Stimulated activated naive CD8-positive, alpha-beta T cell treated with anti-CD3 and anti-CD28 coated beads, Interleukin-15, amount 100 ng/mL, for 72 hours (primary cell): ENCODE measurements at places on chromosomes 12 and 14.
A peak's percentile ranks its signal among the peaks of the same experiment; 100 is the strongest.

DNA sequence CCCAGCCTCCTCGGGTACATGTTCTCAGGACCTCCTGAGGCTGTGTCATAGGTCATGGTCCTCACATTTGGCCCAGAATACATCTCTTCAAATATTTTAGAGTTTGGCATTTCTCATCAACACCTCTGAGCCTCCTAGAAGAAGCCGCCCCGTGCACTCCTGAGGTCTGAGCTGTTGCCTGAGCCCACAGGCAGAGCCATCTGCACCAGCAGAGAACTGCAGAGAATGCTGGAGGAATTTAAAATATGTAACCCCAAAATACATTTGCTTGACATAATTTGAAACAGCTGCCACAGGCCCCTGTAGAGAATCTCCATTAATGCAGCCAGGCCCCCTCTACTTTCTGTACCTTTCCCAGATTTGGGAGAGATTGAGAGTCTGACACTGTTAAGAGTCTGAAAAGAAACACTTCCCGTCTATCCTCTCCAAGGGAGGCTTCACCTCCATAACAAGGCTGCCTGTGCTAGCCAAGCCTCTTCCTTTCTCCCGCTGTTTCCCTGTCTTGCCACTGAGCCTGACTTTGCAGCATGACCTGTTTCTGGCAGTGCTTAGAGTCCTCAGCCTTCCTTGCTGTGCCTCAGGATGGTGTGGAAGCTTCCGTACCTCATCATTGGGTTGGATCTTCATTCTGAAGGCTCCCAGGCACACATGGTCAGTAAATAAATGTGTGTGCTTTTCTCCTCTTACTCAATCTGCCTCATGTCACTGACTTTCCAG, 95.4 kb upstream of the SFSWAP start:
- no peak for DNase-seq

GRCh38 chr12:77549383-77550128, 281.1 kb upstream of the NAV3 start:
- no peak for DNase-seq

DNA sequence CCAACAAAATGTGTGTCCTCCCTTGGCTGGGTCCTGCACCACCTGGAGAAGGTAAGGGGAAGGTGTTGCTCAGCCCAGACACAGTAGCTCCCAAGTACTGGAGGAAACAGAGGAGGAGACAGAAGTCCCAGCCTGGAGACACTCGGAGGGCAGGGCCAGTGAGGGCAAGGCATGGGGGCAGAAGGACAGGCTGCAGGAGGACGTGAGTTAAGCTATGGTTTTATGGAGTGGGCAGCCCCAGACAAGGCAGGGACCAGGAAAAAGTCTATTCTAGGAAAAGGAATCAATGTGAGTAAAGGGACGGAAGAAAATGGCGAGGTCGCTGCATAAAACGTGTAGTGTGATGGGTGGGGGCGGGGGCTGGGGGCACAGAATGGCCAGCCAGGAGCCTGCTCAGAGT, 210.1 kb upstream of the DIO3 start:
- DNase-seq: no peak

DNA sequence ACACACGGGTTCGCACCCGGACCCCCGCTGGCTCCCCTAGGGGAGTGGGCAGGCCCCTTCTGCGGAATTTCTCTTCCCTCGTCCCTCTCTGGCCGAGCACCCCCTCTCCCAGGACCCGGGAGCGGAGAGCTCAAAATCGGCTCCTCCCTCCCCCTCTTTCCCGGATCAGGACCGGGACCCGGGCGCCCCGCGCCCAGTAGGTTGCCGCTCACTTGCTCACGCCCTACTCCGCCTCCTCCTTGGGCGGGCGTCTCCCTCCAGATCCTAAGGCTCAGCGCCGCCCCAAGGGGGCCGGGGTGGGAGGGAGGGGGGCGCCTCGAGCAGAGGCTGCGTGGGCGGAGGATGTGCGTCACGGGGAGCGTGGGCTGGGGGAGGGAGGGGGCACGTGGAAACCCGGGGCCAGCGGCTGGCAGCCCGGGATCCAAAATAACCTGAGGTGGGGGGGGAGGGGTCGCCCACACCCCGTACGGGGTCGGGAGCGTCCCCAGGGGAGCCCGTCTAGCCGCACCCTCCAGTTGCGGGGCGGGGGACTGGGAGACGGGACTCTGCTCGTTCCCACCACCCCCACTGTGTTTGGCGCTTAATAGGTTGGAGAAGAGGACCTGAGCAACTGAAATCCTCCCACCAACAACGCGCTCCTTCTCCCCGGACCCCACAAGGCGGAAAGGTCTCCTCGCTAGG, 1.8 kb upstream of the NAB2 start:
- DNase-seq: peak; percentile 90

GRCh38 chr14:59055439-59056045, 132.9 kb upstream of the DAAM1 start:
- DNase-seq: peak; percentile 12

GRCh38 chr14:100537446-100538350, 49.5 kb downstream of the BEGAIN start:
- no peak for DNase-seq

DNA sequence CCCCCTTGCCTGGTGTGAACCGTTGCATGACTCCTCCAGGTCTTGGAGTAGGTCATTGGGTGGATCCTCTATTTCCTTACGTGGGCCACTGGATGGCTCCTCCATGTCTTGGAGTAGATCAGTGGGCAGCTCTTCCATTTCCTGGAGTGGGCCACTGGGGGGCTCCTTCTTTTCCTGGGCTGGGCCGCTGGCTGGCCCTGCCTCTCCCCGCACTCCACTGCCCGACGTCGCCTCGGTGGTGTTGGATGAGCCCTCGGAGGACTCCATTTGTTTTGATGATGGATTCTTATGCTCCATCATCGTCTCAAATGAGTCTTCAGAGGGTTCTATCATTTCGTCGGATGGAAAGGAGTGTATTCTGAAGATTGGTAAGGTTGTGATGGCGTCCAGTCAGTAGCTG, 19.1 kb downstream of the RTL1 start:
- DNase-seq: no peak

DNA sequence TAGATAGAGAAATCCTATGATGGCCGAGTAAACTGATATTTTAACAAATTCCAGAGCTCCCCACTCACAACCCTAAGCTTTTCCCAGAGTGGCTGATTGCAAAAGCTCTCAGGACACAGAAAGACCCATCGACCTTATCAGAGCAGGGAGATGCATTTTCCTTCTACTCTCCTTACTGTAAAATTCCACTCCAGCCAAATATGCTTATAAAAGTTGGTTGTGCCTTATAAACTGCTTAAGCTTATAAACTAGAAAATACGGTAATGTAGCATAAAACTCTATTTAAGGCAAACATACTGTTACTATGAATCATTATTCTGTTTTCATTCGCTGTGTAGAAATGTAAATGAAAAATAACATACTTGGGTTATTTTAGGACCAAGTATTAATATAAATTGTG, 41.6 kb upstream of the TRHDE start:
- DNase-seq: no peak

GRCh38 chr14:91140672-91141071, 26.8 kb downstream of the DGLUCY start:
- DNase-seq: no peak

DNA sequence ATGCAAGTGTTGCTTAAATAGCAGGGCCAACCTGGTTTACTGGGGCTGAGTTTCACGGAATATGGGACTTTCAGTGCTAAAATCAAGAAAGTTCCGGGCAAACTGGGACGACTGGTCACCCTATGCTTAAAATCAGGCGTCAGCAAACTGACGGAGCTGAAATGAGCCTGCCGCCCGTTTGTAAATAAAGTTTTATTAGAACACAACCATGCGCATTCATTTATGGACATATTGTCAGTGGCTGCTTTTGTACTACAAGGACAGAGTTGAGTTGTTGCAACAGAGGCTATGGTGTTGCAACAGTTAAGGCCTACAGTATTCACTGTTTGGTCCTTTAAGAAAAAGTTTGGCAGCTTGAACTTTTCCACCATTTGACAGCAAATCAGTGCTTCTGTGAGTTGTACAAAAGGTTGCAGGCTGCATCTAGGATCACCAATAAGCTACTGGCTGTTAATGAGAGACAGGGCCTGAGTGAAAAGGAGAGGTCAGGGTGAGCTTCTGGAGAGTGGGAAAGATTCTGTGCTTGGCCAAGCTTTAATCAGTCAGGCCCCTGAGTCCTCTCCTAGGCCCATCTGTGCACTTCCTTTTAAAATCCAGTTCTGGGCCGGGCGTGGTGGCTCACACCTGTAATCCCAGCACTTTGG, 13.3 kb downstream of the SELPLG start:
- no peak for DNase-seq

DNA sequence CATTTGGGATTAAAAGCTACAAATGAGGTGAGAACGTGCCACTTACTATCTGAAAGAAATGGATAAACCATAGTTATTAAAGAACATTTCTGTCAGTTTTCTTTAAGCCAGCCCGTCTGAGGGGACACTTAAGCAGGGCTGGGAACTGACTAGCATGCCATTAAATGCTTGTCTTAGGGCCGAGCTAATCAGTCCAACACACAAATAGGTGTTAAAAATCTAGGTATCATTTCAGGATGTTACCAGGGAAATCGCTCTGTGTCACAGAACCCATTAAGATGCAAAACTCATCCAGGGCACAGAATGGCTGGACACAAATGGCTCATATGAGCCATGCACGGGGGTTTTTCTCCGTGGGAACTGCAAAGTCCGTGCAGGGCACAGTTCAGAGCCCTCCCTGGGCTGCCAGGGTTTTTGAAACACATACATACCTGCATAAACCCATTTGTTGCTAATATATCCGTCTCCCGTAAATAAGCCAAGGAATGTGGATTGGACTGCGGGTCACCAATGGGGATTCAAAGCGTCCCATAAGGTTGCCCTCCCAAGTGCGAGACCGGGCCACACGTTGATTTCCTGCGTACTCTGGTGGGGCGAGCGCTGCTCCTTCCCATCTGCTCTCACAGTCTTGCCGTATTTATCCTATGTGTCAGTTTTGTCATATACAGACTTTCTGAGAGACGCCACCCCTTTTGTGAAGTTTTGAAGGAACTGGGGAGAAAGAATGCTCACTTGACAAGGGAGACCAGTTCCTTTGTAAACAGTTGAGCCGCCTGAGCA, 5.4 kb upstream of the GSC start:
- DNase-seq: no peak

DNA sequence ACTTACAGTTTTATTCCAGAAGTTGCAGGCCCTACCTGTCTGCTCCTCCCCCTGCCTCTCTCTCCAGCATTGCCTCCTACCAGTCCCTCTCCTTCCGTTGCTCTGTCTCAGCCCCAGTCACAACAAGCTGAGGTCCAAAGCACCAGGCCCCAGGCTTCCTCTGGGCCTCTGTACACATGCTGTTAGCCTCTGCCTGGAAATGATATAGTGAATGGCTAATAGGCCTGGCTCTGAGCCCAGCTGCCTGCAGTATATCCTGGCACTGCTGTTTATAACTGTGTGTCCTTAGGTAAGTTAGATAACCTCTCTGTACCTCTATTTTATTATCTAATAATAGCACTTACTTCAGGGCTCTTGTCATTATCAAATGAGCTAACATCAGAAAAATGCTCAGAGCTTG, 114.9 kb upstream of the PWP1 start:
- DNase-seq: no peak
